MCF 10A (cell line): ENCODE measurements at places on chromosomes 7 and 10. TPM values are rescaled to one million over a fixed set of nuclear protein-coding genes. Genes with fewer than 3 reads are reported as not detected.

DNA sequence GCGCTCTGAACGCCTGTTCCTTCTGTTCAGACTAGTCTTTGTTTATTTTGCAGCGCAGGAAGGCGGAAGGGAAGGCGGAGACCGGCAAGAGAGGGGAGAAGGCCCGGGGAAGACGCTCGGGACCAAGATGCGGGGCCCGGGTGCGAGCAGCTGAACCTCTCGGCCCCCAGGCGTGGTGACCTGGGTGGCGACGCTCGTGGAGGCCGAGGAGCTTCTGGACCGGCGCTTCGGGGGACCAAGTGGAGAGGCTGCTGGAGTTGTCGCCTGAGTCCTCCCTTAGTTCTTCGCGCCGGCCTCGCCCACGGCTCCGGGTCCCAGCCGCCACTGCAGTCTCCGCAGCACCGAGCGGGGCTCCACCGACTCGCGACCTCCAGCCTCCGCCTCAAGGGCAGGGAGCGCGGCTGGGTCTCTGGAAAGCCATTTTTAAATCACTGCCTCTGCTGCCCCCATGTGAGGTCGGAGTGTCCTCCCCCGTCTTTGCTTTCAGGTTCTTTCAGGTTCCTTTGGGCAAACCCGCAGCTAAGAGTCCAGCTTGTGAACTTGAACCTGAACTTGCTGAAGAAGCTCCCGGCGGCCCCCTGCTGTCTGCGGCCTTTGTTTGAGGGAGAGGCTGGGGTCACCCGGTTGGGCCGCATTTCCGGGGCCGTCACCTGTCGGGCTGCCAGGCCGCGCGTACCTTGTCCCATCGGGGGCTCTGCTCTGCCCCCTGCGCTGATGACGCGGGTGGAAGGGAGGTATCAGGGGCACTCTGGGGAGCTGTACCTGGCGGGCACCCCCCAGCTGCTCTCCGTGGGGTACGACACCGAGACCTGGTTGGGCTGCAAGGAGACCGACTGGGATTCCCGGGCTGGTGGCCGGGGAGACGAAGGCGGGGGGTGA, 136.0 kb downstream of the KIF20B start:
- DNase-seq, result no peak

DNA sequence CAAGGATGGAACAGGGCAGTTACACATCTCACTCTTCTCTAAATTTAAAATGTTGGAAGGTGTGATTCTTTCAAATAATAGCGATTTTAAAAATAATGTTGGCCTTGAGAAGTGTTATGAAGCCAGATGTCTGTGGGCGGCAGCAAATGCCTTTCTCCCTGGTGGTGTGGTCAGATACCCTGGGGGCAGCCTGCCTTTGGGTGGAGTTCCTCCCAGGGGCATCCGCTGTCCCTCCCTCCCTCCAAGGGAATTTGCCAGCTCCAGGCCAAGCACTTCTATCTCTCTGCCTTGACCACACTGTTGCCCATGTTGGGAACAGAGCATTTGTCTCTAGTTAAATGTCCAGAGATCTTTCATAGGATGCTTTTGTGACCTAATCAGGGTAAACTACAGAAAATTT, 121.4 kb downstream of the POU6F2 start:
- no peak for DNase-seq

The PAX4 gene
- total RNA-seq, result not detected in 2 replicates

The OR6V1 gene
- total RNA-seq, result not detected in 2 replicates

The GIMAP2 gene
- not detected in 2 replicates for total RNA-seq
